ENCODE measurements at places on chromosomes 2 and 18. TPM values are rescaled to one million over a fixed set of nuclear protein-coding genes. Genes with fewer than 3 reads are reported as not detected.

The COL4A3 gene
- 13.4 TPM for total RNA-seq

The HSBP1L1 gene
- total RNA-seq: 45.5 TPM

The PPP3R1 gene
- 30.1 TPM for total RNA-seq

The LYPD6 gene
- total RNA-seq: 1.6 TPM

The SNRNP200 gene
- 112 TPM for total RNA-seq

The DYSF gene
- 2.8 TPM for total RNA-seq

The IGFBP5 gene
- total RNA-seq: 183 TPM

The DNAJB2 gene
- total RNA-seq: 51.3 TPM

The NXPH2 gene
- not detected for total RNA-seq

The MOCOS gene
- 34.0 TPM for total RNA-seq

The SERPINB3 gene
- not detected for total RNA-seq

The PMAIP1 gene
- total RNA-seq: 0.94 TPM

The FSHR gene
- not detected for total RNA-seq

The RPL37A gene
- total RNA-seq: 606 TPM

The ERICH2 gene
- total RNA-seq: not detected

The FBLN7 gene
- 1.9 TPM for total RNA-seq

The NT5C1B gene
- not detected for total RNA-seq

The COLEC11 gene
- not detected for total RNA-seq

The ARPC2 gene
- 284 TPM for total RNA-seq

The CCDC141 gene
- total RNA-seq: 6.1 TPM

The SLC23A3 gene
- total RNA-seq: 5.0 TPM

The GALR1 gene
- 0.27 TPM for total RNA-seq

The FABP1 gene
- 2,513 TPM for total RNA-seq

The ABCB11 gene
- not detected for total RNA-seq

The MGAT4A gene
- 223 TPM for total RNA-seq

The RBKS gene
- total RNA-seq: 35.4 TPM

The MALL gene
- total RNA-seq: 40.4 TPM

The OTOF gene
- total RNA-seq: 0.66 TPM

The NCKAP1 gene
- 33.8 TPM for total RNA-seq

The INPP5D gene
- 18.6 TPM for total RNA-seq
